ENCODE measurements at places on chromosomes 7 and 10.

- DNase-seq: no peak
Measured at GRCh38 chr7:100655908-100656674, at the start of gene ACTL6B. TSS of gene ACTL6B (minus strand) at chr7:100656448. CDS start at chr7:100656354, 94 bp downstream.

GRCh38 chr7:35749556-35749955, 51.3 kb upstream of the SEPTIN7 start:
- DNase-seq: no peak

DNA sequence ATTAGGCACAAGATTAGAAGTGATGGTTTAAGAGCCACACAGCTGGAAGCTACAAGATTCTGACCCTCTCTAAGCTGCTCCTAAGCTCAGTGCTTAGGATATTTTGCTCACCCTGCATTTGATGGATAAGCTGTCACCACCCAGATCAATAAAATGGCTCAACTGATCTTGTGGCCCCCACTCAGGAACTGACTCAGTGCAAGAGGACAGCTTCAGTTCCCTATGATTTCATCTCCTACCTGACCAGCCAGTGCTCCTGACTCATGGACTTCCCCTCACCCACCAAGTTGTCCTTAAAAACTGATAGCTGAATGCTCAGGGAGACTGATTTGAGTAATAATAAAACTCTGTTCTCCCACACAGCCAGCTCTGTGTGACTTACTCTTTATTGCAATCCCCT, 833.8 kb downstream of the GRID1 start:
- DNase-seq: no peak

- no peak for DNase-seq
Measured at GRCh38 chr7:135753616-135754413, 5.2 kb upstream of the FAM180A start.

DNA sequence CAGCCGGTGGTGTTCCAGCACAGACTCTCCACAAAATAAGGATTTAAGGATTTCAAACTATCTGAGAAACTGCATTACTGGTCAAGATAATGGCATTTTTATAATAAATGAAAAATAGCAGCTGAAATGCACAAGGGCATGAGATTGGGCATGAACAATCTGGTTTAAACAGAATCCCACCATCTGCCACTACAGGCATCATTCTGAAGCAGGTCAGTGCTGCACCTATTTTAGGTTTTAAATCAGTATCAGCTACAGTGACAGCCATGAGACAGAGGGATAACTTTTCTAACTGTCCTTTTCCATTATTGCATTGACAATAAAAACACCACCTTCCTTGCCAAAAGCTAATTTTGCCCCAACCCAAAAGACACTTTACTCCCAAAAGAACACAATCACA, 186.8 kb downstream of the ETV1 start:
- no peak for DNase-seq

DNA sequence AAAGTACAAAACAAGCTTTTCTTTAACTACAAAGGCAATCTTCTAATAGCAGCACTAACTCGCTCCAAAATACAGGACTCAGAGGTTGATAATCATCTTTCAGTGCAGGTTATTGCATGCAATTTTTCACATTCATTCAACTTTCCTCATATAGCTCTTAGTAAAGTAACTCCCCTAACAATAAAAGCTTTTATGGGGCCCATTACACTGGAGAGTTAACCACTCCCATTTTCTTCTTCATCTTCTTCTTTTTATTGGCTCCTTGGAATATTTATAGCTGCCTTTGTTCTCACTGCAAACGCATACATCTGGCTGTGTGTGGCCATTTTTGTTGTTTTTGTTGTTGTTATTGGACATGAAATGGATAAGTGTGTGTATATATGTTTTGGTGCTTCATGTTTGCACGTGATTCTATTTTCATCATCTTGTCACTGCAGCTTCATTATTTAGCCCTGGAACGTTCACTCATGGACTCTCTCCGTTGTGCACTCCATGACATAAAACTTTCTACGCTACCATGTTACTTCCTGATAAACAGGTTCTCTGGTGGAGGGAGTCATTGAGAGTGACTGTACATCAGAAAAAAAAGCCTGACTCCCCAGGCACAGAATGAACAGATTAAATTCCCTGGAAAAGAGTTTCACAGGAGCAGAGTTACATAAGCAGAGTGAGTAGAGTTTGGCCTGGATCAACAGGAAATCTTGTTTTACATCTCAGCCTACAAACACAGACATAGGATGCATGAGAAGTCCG, 236.4 kb upstream of the SP4 start:
- DNase-seq: no peak

- DNase-seq: no peak
Measured at GRCh38 chr10:71038921-71039320, 150.6 kb upstream of the PCBD1 start.

- DNase-seq: no peak
Measured at GRCh38 chr10:131086094-131086493, 225.4 kb downstream of the TCERG1L start.

Measured in activated CD8-positive, alpha-beta memory T cell treated with anti-CD3 and anti-CD28 coated beads for 1 hour (primary cell).